Activated CD4-positive, alpha-beta T cell treated with anti-CD3 and anti-CD28 coated beads, Interleukin-2, amount 50 U/mL, for 1 hour (primary cell): ENCODE measurements at places on chromosomes 11 and 22.

- no peak for DNase-seq
These were observed 548 bp downstream of the PYGM start for GRCh38 chr11:64759131-64759721.

- no peak for DNase-seq
These were observed 35.3 kb upstream of the HORMAD2 start for GRCh38 chr22:30044881-30045493.

GRCh38 chr22:45320357-45320976 is 10.7 kb downstream of the FAM118A start:
- DNase-seq: no peak

DNA sequence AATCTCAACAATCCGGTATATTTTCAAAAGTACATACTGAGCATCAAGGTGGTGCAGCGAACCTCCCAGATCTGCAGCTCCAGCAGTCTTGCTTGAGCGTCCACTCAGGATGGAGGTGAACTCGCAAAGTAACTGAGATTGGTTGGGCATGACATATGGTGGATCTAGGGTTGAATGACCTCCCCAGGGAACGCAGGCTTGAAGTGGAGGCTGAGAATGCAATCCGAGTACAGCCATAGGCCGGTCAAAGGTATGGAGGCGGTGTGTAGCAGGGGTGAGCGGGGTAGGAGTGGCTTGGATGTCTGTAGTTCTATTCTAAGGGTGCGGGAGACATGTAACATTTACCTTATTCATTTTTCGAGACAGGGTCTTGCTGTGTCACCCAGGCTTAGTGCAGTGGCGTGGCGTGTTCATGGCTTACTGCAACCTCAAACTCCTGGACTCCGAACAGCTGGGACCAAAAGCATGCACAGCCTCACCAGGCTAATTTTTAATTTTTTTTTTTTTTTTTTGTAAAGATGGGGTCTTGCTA is 631 bp upstream of the C22orf39 start:
- peak; percentile 5 for DNase-seq

DNA sequence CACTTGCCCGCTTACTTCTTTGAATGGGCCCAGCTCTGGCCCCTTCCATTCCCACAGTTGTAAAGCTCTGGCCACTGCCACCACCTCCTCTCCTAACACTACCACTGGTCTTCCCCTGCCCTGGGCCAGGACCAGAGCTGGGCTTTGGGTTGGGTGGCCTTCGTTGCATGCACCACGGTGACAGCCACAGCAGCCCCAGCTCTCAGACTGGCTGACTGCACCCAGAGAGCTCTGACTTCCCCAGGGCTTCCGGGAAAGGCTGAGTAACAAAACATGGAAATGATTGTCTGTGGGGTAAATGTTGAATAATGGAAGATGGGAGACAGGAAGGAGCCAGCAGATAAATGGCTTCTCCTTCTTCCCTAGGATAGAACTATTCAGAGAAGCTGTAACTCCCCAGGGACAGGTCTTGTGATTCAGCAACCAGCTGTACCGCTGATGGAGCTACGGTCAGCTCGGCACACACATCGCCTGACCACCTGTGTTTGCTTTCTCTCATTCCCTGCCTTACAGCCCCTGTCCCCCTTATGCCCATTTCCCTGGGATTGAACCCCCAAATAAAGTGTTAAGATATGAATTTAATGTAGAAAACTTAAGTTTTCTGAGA is 27.6 kb downstream of the SCN4B start:
- no peak for DNase-seq

DNA sequence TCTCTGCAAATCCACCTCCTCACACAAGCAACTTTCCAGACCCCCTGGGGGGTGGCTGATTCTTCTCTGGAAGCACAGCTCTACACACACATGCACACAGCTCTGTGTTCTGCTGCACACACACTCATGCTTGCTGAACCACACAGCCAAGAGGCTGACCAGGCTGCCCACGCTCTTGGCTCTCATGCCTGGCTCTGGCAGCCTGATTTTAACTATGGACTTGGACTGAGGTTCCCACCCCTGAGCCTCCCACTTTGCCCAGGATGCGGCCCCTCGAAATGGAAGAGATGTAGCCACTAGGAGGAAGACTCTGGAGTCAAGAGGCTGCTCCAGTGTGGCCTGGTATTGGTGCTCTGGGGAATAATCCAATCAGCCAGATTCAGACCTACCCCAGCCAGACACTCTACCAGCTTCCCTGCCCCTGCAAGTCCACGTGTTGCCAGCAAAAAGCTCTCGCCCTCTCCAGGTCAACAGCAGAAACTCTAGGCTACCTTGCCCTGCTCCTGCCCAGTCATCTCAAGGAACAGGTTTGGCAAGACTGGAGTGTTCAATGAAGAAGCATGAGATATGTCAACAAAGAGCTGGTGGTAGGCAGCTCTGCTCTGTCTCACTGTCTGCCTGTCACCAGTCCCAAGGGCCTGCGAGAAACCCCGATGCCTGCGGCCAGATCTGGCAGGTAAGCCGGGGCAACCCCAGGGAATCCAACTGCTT is 8.8 kb upstream of the CASTOR1 start:
- DNase-seq: no peak

DNA sequence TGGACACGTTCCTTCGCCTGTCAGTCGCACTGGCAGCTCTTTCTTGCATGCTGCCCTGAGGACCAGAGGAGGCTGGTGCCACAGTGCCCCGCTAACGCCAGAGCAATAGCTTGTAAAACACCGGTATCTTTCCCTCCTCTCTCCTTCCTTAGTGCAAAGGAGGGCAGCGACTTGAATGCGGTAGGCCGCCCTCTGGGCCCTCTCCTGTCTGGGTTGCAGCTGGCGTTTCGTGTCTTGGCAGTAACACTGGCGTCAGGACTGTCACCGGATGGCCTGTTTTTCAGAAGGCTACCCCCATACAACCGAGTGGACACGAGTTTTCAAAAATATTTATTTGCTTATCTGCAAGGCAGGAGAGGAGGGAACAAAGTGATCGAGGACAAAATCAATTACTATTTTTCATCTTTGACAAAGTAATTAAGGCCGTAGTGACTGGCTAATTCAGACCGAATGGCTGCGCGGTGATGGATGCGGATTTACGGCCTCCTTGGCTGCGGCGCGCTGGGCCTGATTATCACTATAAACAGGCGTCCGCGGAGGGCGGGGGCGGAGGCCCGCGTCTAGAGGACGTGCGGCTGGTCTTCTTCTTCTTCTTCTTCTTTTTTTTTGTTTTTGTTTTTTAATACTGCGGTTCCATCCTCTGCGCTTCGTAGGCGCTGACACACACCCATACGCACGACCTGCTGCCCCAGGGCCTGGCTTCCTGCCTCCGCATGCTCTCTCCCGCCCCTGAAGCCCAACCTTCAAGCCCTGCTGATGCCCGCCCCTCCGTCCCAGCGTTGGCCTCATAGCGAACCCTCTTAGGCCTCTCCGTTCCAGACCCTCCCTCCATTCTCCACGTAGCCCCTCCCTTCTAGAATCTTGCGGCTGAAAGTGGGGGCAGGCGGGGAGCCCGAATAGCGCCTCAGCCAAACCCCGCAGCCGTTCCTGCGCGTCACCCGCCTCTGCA is 2.9 kb upstream of the SLC6A5 start:
- DNase-seq: no peak

DNA sequence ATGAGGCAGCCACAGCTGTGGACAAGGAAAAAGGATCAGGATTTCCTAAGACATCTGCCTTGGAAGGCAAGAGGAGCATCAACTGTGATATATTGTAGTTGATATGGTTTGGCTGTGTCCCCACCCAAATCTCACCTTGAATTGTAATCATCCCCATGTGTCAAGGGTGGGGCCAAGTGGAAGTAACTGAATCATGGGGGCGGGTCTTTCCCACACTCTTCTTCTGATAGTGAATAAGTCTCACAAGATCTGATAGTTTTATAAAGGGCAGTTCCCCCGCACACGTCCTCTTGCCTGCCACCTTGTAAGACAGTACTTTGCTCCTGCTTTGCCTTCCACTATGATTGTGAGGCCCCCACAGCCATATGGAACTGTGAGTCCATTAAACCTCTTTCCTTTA is 10.2 kb downstream of the RIC8A start:
- no peak for DNase-seq

GRCh38 chr11:2256293-2256913 is 14.0 kb downstream of the ASCL2 start:
- no peak for DNase-seq

DNA sequence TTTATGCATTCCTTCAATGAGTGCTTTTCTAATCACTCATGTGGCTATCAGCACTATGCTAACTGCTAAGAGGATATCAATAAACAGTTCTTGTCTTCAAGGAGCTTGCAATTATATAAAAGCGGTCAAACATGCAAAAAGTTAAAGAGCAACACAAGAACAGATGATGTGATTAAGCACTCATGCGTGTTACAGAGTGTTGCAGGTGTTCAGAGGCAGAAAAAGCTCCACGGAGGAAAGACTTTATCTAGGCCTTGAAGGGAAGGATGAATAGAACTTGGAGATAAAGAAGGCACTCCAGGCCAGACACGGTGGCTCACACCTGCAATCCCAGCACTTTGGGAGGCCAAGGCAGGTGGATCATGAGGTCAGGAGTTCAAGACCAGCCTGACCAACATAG is 13.6 kb downstream of the CD3E start:
- no peak for DNase-seq

DNA sequence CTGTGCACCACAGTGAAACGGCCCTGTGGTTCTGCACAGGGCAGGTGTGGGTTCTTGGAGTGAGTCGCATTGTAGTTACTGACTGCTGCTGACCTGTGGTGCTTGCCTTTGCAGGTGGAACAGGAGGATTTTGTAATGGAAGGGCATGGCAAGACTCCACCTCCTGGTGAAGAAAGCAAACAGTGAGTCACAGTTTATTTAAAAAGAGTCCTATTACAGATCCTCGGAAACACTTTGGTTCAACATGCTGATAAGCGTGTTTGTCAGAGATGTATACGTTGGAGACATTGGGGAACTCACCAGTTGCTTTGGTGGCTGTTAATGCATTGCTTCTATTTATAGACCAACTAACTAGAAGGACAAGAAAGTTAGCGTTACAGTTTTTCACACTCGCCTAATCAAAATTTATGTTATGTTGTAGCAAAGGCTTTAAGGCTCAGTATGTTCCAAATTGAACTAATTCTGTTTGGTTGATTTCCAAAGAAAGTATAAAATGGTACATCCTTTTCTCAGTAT is 21.7 kb upstream of the TNRC6B start:
- no peak for DNase-seq

GRCh38 chr11:90344546-90344945 is 121.7 kb upstream of the CHORDC1 start:
- no peak for DNase-seq

DNA sequence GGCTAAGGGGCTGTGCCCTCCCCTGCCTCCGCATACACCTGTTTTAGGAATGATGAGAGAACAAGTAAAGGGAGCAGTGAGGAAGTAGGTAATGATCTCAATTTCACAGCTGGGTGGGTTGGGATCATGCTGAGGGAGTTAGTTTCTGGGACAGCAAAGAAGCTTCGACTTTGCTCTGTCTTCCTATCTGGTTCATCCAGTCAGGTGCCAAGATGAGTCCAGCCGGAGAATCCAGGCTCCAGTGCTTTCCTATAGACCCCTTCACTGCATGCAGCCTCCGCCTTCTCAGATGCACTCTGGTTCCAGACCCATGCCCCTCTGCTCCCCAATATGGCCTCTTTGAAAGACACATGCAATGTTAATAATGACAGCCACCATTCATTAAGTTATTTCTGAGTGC is 119.1 kb upstream of the NCAM1 start:
- DNase-seq: no peak

DNA sequence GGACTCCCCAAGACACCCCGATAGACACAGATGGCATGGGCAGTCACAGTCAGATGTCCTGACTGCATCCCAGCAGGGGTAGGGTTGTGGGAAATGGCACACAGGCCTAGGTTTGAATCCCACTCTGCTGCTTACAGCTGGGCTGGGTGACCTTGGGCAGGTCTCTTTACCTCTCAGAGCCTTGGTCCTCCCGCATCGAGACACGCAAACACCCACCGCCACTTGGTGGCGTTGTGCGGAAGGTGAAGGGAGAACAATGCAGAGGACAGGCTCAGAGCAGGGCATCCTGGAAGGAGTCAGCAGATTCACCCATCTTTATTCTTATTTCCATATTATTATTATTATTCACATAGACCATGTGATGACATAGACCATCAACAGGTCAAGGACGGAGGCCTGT is 140.5 kb downstream of the MIAT start:
- DNase-seq: no peak

GRCh38 chr11:125593114-125593820 is 615 bp downstream of the STT3A start:
- no peak for DNase-seq

GRCh38 chr22:25869771-25870170 is 127.8 kb downstream of the MYO18B start:
- DNase-seq: no peak

- DNase-seq: no peak
These were observed 78.6 kb upstream of the RTL6 start for GRCh38 chr22:44576311-44577260.

GRCh38 chr11:125460275-125460674 is 35.8 kb downstream of the FEZ1 start:
- no peak for DNase-seq

DNA sequence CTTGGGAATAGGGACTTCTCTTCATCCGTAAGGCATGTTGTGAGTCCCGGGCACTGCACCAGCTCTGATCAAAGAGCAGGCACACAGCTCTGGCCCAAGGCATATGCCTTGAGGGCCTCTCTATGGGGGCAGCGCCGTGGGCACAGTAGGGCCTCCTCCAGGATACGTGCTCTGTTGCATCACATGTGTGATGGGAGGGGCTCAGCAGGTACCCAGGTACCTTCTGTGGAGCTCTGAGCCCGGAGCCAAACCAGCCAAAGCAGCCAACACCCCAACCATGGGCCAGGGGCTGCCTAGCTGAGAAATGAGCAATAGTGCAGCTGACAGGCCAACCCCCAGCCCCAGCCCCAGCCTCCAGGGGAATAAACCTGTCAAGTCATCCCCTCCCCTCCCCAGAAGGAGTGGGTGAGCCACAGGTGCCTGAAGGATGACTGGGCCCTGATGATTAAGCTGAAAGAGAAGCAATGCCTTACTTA is 79.7 kb upstream of the SHISAL1 start:
- no peak for DNase-seq

- DNase-seq: no peak
These were observed 19.8 kb downstream of the PTDSS2 start for GRCh38 chr11:469684-470560.

- no peak for DNase-seq
These were observed 17.7 kb upstream of the CDON start for GRCh38 chr11:126080161-126080941.

GRCh38 chr11:117815262-117815803 is 9.2 kb downstream of the FXYD2 start:
- DNase-seq: peak; percentile 61

DNA sequence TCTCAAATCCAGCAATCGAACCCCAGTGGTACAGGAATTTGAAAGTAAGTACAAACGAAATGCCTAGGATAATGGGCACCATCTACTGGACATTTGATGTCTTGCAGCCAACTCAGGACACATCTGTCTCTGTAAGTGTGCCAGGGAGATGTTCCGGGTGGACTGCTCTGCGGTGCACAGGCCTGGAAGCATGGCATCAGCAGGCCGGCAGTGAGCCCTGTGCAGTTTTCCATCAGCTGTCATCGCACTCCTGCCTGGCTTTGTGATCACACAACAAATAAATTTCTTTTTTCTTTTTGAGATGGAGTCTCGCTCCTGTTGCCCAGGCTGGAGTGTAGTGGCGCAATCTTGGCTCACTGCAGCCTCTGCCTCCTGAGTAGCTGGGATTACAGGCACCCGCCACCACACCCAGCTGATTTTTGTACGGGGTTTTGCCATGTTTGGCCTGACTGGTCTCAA is 71.0 kb downstream of the JAM3 start:
- peak; percentile 41 for DNase-seq

GRCh38 chr22:17918840-17919239 is 105.5 kb downstream of the MICAL3 start:
- DNase-seq: no peak

GRCh38 chr11:93819966-93820695 is 30.3 kb downstream of the VSTM5 start:
- no peak for DNase-seq
